ENCODE measurements at places on chromosomes 11 and 22.

- DNase-seq, result no peak
Observed at GRCh38 chr11:113279591-113279990, 34.8 kb upstream of the TTC12 start.

DNA sequence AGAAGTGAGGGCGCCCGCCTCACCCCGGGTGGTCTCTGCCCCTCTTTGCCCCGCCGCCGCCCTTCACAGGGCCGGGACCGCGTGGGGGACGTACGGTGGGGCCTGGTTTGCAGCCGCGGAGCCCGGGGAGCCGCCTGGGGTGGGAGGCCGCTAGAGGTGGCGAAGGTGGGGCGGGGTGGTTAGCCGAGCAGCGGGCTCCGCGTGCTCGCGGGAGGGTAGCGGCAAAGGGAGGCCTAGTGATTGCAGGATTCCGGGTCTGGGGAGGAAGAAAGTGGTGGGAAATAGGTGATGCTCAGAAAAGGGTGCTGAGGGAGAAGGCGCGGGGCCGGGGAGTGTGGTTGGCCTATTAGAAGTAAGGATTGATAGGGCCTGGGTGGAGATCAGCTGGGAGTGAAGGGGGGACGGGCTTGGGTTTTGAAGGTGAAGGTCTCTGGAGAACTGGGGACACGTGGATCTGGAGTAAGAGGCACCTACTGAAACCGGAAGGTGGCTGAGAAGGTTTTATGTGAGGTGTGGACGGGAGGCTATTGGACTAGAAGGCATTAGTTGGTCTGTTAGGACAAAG, 571 bp downstream of the FAR1 start:
- peak; percentile 28 for DNase-seq

GRCh38 chr22:25804676-25805075, 62.7 kb downstream of the MYO18B start:
- DNase-seq, result no peak

GRCh38 chr22:23683545-23683944, 7.3 kb upstream of the RGL4 start:
- no peak for DNase-seq

- DNase-seq, result no peak
Observed at GRCh38 chr11:27355575-27356104, 7.4 kb downstream of the CCDC34 start.

- DNase-seq, result no peak
Observed at GRCh38 chr11:70072861-70073755, 5.0 kb upstream of the ANO1 start.

- no peak for DNase-seq
Observed at GRCh38 chr11:117201658-117202305, 2.6 kb downstream of the TAGLN start.

DNA sequence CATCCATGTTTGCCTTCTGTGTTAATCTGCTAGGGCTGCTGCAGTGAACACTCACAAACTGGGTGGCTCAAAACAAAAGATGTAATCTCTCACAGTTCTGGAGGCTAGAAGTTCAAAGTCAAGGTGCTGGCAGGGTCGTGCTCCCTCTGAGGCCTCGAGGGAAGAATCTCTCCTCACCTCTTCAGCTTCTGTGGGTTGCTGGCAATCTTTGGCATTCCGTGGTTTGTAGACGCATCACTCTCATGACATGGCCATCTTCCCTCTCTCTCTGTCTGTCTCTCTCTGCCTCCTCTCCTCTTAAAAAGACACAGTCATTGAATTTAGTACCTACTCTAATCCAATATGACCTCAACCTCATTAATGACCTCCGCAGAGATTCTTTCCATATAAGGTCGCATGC, 78.8 kb downstream of the TSPAN18 start:
- DNase-seq, result no peak

DNA sequence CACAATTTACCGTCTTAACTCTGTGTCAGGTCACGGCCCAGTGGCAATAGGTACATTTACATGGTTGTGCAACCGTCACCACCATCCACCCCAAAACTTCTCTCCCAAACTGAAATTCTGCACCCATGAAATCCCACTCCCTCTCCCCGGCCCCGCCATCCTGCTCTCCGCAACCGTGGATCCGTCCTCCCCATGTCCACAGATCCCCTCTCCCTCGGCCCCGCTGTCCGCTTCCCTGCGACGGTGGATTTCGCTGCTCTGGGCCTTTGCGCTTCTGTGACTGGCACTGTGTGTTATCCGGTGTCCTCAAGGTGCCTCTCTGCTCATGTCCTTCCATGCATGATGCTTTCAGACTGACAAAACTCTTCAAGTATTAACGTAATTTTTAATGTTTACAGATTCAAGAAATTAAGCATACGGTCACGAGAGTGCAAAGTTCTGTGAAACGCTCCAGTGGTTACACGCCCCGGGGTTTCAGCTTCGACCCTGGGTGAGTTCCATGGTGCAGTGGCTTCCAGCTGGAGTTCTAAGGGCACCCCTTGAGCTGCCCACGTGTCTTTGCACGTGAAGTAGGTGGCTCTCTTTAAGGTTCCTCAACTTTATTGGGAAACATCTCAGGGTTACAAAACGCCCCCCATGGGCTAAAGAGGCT, 76.4 kb downstream of the KCNQ1 start:
- no peak for DNase-seq

- no peak for DNase-seq
Observed at GRCh38 chr11:47289856-47290255, 19.9 kb downstream of the MADD start.

GRCh38 chr11:117457031-117457785, 129.6 kb downstream of the CEP164 start:
- DNase-seq, result no peak

DNA sequence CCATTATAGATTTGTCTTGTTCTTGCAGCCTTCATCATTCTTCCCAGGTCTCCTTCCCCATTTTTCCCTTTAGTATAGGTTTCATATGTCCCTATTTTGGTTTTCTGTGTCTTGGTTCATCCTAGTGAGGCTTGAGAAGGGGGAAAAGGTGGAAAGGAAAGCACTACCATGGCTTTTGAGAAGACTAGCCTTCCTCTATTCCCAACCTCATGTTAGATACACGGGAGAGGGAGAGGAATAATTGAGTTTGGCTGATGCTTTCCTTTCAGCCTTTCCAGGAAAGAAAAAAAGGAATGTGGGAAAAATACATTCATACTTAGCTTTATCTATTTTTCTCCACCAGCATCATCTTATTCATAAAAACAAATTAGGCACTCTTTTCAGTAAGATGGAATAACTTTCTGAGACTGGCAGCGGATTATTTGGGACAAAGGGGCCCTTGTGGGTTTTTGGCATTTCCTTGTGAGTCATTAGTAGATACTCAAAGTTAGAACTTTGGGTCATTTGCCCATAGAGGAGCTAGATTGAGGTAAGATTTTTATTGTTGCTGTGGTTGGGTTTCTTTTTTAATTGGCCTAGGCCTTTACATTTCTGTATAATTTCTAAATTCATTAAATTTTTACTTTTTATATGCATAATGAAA, 23.8 kb downstream of the CAPRIN1 start:
- no peak for DNase-seq

DNA sequence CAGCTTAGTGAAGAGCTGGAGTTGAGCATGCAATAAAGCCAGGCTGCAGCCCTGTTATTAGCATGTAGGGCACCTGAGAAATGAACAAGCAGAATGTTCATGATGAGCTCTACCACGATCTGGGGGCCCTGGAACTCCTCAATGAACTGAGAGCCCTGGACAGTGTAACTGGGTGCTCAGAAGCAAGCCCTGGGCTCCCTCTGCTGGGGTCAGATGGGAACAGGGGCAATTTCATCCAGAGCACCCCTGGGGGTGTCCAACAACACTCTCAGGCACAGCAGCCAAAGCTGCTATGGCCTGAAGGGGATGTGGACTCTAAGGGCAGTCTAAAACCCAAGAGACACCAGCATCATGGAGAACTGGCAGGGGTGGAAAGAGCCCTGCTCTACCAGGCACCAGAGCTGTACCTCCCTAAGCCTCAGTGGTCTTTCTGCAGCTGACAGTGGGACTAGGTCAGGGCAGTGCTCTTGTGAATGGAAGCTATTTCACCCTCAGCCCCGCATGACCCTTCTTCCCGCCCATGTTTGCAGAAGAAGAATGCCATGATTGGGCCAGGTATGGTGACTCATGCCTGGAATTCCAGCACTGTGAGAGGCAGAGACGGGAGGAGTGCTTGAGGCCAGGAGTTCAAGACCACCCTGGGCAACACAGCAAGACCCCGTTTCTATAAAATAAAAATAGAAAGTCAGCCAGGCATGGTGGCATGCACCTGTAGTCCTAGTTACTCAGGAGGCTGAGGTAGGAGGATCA, 28.9 kb downstream of the THOC5 start:
- no peak for DNase-seq

DNA sequence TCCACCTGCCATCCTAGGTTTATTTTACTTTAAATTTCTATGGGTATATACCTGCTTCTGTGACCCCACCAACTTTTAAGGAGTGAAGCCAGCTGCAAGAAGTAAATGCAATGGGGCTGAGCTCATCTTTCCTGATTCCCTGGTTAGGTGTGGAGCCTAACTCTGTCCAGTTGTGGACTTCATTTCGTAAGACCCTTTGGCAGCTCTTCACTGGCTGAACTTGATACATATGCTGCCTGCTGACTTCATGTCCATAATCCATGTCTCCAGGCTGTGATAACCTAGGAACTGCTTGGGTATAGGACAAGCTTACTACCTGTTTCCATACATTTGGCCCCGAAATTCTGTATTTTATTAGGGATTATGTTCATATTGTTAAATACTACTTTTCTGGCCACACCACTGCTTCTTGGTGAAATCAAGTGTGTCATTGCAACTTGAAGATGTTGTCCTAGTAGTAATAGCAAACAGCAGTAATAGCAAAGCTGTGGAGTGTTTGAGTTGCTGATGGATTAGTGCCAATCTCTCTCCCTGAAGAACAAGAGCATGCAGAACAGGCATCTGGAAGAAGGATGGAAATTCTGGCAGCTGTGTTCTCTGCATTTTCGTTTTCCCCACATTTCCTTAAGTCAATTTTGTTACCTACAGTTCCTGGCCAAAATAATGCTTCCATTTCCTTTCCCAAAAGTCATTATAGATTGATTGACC, 31.2 kb downstream of the LDLRAD3 start:
- DNase-seq, result no peak

GRCh38 chr22:17734187-17734586, 40.1 kb downstream of the BID start:
- no peak for DNase-seq

DNA sequence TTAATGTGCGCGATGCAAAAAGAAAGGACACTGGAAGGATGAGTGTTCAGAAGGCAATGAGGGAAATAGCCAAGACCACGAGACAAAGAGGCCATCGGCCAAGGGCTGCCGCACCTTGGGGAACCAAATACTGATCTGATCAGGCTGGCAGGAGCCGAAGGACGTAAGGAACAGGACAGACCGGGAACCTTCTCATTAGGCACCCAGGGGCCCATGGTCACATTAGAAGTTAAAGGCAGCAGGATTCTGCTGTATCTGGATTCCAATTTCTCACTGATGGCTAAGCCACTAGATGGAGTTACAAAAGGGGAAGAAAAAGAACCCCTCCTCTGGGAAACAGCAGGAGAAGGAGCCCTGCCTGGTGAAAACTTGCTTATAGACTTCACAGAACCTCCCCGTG, 28.8 kb upstream of the CPT1A start:
- no peak for DNase-seq

DNA sequence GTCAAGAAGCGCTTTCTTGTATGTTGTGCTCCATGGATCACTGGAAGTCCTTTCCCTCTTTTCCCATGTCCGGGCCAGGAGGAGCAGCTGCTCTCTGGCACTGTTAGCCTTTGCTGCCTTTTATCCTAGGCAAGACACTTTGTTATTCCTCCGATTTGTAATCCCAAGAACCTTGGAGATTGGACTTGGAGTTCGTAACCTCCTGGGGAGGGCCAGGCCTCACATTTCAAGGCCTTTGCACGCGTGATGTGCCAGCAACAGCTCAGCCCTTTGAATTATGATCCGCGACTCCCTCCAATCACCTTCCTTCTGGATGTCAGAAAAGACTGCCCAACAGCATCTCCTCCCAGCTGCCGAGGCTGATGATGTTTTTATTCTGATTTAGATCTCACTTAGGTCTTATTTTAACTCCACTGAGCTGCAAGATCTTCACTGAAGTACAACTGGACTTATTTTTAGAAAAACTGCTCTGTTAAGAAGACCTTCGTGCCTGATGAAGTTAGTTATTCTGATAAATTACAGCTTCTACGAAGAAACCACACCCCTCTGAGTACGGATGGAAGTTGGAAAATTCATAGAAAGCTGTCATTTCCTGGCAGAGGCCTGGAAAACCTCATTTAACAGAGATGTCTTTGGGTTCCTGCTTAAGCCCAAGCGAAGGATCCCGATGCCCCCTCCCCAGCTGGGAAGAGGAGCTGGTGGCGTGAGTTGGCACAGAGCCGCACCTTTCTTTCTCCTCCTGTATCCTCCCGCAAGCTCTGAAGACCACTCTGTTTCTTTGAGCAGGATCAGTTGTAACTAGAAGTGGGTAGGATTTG, 62.4 kb downstream of the PARVB start:
- DNase-seq, result no peak

DNA sequence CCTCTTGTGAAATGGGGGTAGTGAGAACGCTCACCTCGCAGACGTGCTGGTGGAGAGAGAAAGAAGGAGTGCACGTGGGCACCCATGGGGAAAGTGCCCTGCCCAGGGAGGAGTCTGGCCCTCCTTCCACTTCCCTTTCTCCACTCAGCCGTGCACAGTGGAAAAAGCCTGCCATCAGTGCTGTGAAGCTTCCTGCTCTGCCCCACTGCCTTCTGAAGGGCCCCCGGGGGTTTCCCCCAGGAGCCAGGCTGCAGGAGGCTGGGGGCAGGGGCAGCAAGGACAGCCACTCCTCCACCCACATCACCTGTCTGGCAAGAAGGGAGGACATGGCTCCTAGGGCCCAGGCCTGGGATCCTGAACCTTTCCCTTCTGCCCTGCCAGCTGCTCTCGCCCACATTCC, 7.6 kb downstream of the TP53I11 start:
- DNase-seq, result no peak

DNA sequence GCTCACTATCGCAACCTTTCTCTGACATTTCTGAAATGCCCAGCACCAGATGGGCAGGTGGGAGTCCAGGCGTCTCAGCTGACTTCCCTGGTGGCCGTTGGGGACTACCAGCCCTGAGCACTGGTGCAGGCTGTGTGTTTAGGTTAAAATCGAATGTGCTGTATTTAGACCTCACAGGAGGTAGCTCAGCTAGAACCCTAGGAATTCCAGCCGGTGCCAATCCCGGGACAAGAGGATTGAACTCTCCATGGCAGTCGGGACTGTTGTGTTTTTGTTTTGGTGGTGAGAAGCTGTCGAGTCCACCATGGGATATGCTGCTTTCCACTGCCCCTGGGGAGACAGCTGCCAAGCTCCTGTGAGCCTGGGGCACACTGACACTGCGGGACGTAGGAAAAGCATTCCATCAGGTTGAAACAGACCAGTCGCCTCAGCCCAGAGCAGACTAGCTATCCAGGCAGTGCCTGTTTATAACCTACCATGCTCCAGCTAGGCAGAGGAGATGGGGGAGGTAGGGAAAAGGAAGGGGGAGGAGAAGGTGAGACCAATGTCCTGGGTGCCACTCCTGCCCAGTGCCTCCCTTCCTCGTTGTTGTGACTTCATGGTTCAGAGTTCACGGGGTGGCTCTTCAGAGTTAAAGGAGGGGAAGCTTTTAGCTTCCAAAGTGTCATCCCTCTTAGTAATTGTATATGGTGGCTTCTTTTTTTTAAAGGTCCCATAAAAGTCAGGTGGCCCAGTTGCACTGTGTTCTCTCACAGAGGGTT, 53.0 kb downstream of the MICAL2 start:
- DNase-seq, result no peak

GRCh38 chr22:47128216-47128615, 365.8 kb downstream of the TBC1D22A start:
- DNase-seq, result no peak

All from central memory CD8-positive, alpha-beta T cell (primary cell).